DND-41 (cell line): ENCODE measurements at places on chromosomes 2 and 18.

DNA sequence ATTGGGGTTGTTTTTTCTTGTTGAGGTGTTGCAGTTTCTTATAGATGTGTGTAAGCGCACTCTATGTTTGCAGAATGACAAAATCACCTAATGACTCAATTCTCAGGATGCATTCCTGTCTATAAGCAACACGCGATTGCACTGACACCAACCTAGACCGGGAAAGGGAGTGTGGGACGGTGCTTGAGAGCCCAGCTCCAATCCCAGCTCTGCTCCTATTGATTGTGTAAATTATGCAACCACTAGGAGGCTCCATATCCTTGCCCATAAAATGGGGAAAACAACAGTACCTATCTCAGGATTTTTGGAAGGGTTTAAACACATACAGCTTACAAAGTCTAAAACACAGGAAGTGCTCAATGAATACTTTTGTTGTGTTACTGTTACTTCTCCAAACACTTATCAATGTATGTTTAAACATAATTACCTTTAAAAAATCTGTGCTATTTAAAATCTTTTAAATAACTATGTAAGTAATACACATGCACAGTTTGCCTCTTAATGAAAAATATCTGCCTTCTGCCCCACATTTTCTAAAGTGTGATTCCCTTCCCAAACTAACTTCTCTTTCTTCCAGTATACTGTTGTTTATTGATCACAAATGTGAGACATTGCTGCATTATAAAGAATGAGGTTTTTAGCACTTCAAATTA lies 132.5 kb downstream of the SPHKAP start:
- H3K27ac ChIP-seq, result no peak overlapping the region
- no peaks in the 10 kb centered on the region for H3K27me3 ChIP-seq
- DNase-seq, result no peak
- H3K4me1 ChIP-seq, result no peaks in the 10 kb centered on the region

DNA sequence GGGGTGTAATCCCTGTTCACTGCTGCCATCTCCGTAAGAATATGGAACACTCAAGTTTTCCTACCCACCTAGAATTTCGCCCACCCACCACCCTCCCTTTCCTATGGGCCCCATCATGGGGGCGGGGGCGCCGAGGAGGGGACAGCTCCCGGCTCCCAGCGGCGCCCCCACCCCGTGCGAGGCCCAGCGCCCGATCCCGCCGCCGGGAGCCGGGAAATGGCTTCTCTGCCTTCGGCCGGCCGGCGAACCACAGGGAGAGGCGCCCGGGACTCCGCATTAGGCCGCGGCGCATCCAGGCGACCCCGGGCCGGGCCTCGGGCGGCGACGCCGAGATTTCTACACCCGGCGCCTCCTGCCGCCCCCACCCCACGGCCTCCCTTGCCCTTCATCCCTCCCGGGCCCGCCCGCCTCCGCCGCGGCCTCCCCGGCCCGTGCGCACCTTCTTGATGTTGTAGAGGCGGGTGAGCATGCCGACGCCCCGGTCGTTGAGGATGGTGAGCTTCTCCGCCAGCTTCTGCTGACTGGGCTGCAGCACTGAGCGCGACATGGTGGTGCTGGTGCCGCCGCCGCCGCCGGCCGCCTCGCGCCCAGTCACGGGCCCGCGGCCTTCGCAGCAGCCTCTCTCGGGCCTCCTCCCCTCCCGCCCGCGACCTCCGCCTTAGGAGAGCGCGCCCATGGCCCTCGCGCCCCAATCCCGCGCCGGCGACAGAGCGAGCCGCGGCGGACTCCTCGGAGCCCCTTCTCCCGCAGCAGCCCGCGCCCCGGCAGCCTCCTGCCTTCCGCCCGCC lies 510 bp downstream of the NCKAP1 start:
- DNase-seq, result no peak
- H3K36me3 ChIP-seq, result no peaks in the 10 kb centered on the region
- peaks cover 20% of the 10 kb centered on the region for H3K4me1 ChIP-seq
- H3K4me3 ChIP-seq, result no peak overlapping the region

DNA sequence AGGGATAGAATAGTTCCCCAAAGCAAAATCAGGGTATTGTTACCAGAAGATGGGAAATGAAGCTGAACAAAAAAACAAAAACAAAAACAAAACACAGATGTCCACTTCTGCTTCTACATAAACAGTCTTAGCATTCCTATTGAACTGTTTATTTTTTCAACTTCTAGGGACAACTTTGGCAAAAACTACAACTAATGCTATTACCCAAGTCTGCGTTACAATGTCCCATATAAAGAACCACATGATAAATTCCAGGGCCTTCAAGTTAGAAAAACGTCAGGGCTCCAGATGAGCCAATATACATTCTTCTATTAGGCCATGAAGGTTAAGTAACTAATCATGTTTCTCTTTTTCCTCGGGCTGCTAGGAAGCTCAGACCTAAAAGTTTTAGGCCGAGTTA lies 16.9 kb downstream of the PID1 start:
- no peaks in the 10 kb centered on the region for H3K36me3 ChIP-seq
- DNase-seq, result no peak
- no peak overlapping the region for H3K4me3 ChIP-seq
- H3K4me1 ChIP-seq, result no peaks in the 10 kb centered on the region
- no peak overlapping the region for H3K27ac ChIP-seq

DNA sequence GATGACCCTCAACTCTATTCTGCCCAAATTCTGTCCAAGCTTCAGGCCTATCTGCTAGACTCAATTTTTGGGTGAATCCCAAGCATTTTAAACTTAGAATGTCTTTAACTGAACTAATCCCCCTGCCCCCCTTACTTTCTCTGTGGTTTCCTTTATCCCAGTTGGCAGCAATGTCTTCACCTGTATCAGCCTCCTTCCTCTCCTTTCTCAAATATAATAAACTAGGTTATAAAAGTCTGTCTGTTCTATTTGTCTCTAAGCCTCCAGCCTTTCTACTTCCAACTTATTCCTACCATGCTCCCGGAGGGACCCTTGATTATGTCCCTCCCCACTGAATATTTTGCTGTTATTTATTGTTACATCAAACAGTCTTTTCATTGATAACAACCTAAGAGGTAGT lies 375.5 kb upstream of the TRIB2 start:
- DNase-seq, result no peak
- H3K4me1 ChIP-seq, result no peaks in the 10 kb centered on the region
- H3K36me3 ChIP-seq, result no peaks in the 10 kb centered on the region
- no peak overlapping the region for H3K27ac ChIP-seq
- H3K4me3 ChIP-seq, result no peak overlapping the region

GRCh38 chr18:48902023-48902855 lies 48.5 kb downstream of the SMAD7 start:
- DNase-seq, result no peak
- H3K4me1 ChIP-seq, result no peaks in the 10 kb centered on the region
- no peak overlapping the region for H3K27ac ChIP-seq

GRCh38 chr2:120094795-120095194 lies 81.9 kb downstream of the EPB41L5 start:
- H3K36me3 ChIP-seq, result peaks cover 9% of the 10 kb centered on the region
- no peaks in the 10 kb centered on the region for H3K4me1 ChIP-seq
- H3K27me3 ChIP-seq, result no peaks in the 10 kb centered on the region
- H3K27ac ChIP-seq, result no peak overlapping the region

DNA sequence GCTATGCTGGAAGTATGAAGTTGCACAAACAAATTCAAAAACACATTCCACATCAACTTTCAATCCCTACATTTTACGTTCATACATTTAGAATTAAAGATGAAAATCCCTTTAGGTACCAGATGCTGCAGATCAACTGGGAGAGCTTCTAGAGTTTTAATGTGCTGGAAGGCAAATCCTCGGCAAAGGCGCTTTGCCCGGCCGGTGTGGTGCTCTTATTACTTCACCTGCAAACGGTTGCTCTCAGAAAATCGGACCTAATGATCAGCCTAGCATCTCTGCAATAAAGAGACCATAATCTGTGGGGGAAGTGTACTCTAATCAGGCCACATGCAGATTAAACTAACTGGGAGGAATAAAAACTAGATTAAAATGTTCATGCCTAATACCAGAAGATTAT lies 513.8 kb downstream of the ZEB2 start:
- H3K36me3 ChIP-seq, result no peaks in the 10 kb centered on the region
- H3K27me3 ChIP-seq, result no peaks in the 10 kb centered on the region
- no peak overlapping the region for H3K4me3 ChIP-seq
- no peaks in the 10 kb centered on the region for H3K4me1 ChIP-seq

- no peak overlapping the region for H3K4me3 ChIP-seq
- no peaks in the 10 kb centered on the region for H3K4me1 ChIP-seq
Observed at GRCh38 chr18:49751427-49752094, 61.8 kb downstream of the ACAA2 start.

DNA sequence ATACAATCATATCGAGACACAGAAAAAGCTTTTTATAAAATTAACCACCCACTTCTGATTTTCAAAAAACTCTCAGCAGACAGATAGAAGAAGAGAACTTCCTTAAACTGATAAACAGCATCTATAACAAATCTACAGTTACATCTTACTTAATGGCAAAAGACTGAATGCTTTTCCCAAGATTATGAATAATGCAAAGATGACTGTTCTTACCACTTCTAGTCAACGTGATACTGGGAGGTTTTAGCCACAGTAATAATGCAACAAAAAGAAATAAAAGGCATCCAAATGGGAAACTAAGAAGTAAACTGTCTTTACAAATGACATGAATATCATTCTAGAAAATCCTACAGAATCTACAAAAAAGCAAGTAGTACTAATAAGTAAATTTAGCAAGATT lies 58.0 kb upstream of the TMEM247 start:
- no peaks in the 10 kb centered on the region for H3K36me3 ChIP-seq
- H3K27ac ChIP-seq, result no peak overlapping the region
- no peak for DNase-seq
- H3K4me3 ChIP-seq, result no peak overlapping the region
- H3K27me3 ChIP-seq, result no peaks in the 10 kb centered on the region

- DNase-seq, result no peak
- H3K4me3 ChIP-seq, result no peak overlapping the region
- no peaks in the 10 kb centered on the region for H3K36me3 ChIP-seq
Observed at GRCh38 chr2:36713310-36713709, 16.8 kb downstream of the VIT start.

DNA sequence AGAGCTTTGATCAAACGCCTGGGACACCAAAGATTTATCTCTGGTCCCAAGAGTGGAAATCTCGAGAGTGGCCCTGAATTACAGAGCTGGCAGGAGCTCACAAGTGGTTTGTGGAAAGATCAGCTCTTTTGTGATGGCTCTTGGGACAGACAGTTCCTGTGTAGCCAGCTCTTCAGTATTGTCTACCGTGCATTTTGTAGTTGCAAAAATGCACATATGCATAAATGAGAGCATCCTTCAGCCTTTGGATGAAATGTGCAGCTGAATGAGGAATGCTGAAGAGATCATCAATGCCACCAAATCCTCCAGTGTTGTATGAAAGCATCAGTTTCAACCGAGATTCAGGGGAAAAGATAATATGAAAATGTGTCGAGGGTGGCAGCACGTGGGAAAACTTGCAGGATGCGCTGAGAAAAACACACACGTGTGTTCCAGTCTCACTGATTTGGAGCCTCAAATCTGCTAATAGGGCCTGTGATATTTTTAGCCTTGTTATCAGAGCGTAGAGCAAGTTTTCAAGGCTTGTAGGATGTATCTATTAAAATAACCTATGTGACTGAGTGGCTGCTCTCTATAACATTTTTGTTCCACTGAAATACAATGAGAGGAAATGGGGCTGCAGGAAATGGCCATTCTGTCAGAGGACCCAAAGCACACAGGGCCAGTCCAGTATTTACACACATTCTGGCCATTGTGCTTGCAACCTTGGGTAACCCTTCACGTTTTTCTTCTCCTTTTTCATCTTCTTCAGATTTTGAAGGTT lies 138.7 kb downstream of the PRKCE start:
- DNase-seq, result no peak
- no peak overlapping the region for H3K27ac ChIP-seq
- H3K4me3 ChIP-seq, result no peak overlapping the region
- H3K4me1 ChIP-seq, result no peaks in the 10 kb centered on the region
- H3K27me3 ChIP-seq, result no peaks in the 10 kb centered on the region

GRCh38 chr2:38571193-38571592 lies 31.5 kb downstream of the HNRNPLL start:
- DNase-seq, result no peak
- H3K27ac ChIP-seq, result no peak overlapping the region
- no peaks in the 10 kb centered on the region for H3K4me1 ChIP-seq

DNA sequence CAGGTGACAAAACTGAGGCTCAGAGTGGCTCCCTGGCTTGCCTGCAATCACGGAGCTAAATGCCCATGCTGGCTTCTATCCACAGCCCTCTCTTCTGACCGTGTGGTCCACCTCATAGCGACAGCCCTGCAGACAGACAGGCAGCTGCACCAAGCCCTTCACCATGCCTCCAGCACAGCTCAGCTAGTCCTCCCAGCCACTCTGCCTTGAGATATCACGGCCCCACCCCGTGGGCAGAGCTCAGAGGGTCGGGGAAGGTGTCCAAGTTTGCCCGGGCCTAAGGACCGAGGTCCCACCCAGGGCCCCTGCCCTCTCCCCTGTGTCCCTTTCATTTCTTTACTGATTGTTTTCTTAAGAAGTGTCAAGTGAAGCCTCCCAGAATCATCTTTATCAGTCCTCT lies 128.2 kb upstream of the GLI2 start:
- no peak for DNase-seq
- no peak overlapping the region for H3K4me3 ChIP-seq
- no peak overlapping the region for H3K27ac ChIP-seq
- H3K4me1 ChIP-seq, result no peaks in the 10 kb centered on the region
- H3K36me3 ChIP-seq, result no peaks in the 10 kb centered on the region
- peaks cover 8% of the 10 kb centered on the region for H3K27me3 ChIP-seq

DNA sequence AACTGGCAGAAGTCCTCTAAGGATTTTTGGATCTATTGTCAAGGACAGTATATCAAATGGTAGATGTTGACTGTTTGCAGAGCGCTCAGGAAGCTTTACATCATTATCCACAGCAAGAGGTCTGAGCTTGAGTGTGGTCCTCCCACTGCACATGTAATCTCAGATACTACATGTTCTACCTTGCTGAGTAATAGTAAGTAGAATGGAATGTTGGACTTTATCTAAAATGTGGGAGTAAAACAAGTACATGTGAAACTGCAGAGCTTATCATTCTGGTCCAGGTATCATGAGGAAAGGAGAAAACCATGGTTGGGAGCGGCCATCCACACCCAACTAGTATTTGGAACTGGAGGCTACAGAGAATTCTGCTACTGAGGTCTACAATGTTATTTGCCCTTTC lies 19.3 kb upstream of the CD28 start:
- no peak for DNase-seq
- peaks cover 12% of the 10 kb centered on the region for H3K4me1 ChIP-seq
- H3K4me3 ChIP-seq, result no peak overlapping the region
- no peaks in the 10 kb centered on the region for H3K36me3 ChIP-seq
- no peaks in the 10 kb centered on the region for H3K27me3 ChIP-seq

DNA sequence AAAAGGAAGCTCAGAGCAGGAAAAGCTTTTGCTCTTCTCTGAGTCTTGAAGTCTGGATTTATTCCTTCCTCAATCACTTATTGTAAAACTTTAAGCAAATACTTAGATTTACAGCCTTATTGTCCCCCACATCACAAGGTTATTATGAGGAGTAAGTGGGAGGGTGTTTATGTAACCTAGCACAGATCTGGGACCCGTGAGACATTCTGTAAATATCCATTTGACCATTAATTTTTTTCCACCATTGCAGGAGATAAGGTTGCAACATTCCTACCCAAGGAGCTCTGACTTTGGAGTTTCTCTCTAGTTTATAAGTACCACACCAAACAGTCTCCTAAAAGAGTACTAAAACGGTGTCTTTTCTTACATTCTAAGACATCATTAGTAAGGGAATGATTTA lies 52.1 kb upstream of the CTIF start:
- no peak for DNase-seq
- H3K4me3 ChIP-seq, result no peak overlapping the region
- H3K27me3 ChIP-seq, result peaks cover 14% of the 10 kb centered on the region
